ENCODE measurements at places on chromosomes 13 and 19. TPM values are rescaled to one million over a fixed set of nuclear protein-coding genes. Genes with fewer than 3 reads are reported as not detected.

The COX6B2 gene
- not detected for total RNA-seq

The RAVER1 gene
- total RNA-seq: 51.8 TPM

The ZNF600 gene
- total RNA-seq: 4.8 TPM

The ZNF729 gene
- total RNA-seq: not detected

The XAB2 gene
- total RNA-seq: 18.4 TPM

The SPINT2 gene
- 193 TPM for total RNA-seq

The COMP gene
- total RNA-seq: 5.0 TPM

The COX6B1 gene
- 301 TPM for total RNA-seq

- DNase-seq: no peak
Measured at GRCh38 chr19:15075806-15076205, 6.2 kb upstream of the OR1I1 start.

GRCh38 chr19:1501200-1501595 lies 10.2 kb downstream of the REEP6 start:
- DNase-seq: no peak

DNA sequence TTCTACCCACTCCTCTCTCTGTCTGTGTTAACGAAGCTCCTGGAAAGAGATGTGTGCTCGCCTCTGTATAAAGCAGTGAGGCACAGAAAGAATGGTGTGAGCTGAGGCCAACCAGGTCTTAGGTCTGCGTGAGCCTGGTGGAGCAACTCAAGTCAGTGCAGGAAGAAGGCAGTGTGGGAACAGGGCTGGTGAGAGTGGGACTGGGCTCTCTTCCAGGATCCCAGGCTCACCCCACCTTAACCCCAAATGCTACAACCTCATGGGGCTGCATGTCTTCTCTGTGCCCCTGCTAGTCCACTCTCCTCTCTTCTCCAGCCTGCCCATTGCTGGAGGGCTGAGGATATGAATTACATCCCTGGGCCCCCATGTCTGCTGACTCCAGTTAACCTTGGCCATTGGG lies 127.4 kb downstream of the DCT start:
- no peak for DNase-seq

GRCh38 chr19:30311911-30312310 lies 60.3 kb upstream of the ZNF536 start:
- DNase-seq: no peak

DNA sequence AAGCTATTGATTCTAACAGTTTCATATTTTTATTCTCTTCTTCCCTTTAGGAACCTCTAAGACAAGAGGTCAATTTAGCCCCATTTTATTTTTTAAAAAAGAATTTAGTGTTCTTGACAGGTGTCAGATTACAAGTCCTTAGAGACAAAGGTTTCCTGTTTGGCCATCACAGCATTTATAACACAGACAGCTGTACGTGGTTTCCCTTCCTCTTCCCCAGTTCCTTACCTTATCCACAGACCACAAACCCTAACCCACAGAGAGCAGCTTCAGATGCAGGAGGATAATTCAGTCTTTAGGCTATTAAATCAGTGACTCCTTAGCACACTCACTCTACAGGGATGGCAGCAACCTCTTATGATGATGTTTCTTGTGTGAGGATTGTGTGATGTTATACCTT lies 1210.1 kb downstream of the DIAPH3 start:
- no peak for DNase-seq

DNA sequence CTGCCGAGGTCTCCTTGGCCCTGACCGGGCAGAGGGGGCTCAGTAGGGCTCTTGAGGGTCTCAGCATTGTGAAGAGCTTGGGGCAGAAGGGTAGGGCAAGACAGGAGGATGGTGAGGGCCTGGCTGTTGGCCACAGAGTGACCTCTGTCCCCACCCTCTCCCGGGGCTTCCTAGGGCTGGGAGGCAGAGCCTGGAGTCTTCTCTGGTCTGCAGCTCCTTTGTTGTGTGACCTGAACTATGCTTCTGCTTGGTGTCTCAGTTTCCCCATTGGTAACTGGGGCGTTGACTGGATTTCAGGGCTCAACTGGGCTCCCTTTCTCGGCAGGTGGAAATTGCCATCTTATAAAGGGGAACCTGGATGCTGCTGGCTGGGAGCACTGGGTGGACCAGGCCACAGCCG lies 30.1 kb upstream of the PEPD start:
- DNase-seq: no peak

DNA sequence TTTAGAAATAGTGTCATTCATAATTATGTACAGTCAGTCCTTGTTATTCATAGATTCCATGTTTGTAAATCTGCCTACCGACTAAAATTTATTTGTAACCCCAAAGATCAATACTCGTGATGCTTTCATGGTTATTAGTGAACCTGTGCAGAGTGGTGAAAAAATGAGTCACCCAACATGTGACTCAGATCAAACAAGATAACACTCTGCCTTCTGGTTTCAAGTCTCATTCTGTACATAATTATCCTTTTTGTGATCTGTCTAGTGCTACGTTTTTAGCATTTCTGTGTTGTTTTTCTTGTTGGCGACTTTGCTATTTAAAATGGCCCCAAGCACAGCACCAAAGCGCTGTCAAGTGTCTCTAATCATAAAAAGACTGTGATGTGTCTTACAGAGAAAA lies 274.7 kb downstream of the SUCLA2 start:
- no peak for DNase-seq

DNA sequence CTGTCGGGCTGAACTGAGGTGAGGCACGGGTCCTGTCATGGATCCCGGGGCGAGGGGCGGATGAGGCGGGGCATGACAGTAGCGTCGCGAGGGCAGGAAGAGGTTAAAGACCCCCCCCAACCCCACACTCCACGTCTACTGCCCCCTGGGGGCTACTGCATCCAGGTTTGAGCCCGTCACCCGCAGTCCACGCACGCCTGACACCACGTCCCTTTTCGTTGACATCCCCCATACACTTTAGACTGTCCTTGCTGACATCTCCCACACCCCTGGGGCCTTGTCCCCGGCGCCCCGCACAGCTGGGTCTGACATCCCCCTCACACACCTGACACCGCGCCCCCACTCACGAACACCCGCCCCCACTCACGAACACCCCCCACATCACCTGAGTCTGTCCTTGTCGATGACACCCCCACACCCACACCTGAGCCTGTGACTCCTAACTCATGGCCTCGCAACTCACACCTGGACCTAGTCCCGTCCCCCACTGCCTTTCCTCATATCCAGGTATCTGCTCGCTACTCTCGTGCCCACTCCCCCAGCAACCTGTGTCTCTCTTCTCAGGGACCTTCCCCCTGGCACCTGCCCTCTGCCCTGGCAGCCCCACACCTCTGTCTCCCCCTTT lies 416 bp downstream of the SLC25A42 start:
- DNase-seq: no peak

DNA sequence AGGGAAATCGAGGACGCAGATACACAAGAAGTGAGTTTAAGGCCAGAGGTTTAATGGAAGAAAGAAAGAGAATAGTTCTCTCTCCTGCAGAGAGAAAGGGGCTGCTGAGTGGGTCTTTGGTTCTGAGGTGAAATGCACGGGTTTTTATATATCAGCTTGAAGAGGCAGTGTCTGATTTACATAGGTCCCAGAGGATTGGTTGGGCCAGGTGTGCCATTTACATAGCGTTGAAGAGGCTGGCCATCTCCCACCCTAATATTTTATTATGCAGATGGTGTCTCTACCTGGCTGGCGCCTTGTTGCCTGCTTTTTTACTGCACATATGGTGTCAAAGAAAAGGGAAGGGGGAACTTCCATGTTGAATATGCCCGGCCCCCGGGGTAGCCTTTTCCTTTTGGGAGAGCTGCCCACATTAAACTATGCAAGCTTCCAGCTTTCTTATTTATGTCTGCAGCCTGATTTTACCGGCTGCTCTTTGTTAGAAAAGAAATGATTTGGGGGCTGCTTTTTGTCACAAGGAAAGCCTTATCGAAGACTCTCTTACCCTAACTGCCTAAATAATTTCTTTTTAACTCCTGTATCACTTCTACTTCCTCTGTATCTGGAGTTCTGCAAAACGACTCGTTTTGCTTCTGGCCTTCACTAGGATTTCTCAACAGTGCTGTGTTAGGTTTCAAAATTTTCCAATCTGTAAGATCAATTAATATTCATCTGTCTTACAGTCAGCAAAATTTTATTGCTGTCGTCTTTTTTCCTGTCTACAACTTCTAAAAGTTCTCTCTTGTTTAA lies 268.5 kb downstream of the B3GLCT start:
- DNase-seq: no peak
